Stimulated activated CD4-positive, alpha-beta T cell treated with anti-CD3 and anti-CD28 coated beads, Interleukin-1b, Interleukin-23, amount 100 ng/mL, for 24 hours (primary cell): ENCODE measurements at places on chromosomes 13 and 19.

- DNase-seq, result no peak
These were observed 54.4 kb downstream of the GNG7 start for GRCh38 chr19:2648099-2648498.

DNA sequence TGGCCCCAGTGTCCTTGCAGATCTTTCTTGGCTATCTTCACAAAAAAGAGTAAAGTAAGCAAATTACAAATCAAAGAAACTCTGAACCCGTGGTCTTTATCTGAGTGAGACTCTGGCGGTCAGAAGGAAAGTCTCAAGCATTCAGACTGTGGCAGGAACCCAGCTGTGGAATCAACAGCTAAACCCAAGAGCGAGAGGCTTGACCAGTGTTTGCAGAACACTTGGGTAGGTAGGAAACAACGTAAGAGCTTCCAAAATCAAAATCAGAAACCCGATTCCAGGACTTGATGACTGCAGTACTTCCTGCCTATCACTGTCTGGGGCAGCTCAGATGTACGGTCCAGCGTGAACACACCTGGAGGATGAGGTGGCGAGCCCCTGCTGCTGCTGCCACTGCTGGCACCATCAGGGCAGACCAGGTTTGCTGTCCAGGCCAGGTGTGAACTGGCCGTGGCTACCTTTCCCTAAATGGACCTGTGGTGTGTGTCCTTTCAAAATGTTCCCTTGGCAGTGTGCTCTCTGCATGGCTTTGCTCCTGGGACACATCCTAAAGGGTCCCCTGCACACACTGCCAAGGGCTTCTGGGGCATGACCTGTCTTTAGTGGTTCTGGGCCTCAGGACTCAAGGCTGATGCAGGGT lies 9.5 kb downstream of the TUBA3C start:
- no peak for DNase-seq

DNA sequence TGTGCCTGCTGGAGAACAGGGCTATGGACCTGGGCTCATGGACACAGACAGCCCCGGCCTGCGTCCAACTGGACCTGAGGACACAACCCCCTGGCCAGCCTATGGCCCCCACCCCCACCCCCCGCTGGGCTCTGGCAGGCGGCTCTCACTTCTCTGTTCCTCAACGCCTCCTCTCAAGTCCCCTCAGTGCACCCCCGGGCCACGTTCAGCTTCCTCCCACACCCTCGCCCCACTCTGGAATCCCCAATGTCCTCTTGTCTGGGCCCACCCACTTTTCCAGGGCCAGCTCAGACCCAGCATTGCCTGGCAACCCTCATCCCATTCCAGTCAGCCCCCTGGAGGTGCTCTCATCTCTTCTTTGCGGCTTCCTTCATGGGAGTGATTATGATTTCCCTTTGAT lies 130.2 kb upstream of the SPACA7 start:
- DNase-seq, result no peak

- DNase-seq, result no peak
These were observed 1.9 kb upstream of the CRX start for GRCh38 chr19:47819858-47820257.

GRCh38 chr19:12794196-12794941 lies 3.1 kb downstream of the JUNB start:
- no peak for DNase-seq

DNA sequence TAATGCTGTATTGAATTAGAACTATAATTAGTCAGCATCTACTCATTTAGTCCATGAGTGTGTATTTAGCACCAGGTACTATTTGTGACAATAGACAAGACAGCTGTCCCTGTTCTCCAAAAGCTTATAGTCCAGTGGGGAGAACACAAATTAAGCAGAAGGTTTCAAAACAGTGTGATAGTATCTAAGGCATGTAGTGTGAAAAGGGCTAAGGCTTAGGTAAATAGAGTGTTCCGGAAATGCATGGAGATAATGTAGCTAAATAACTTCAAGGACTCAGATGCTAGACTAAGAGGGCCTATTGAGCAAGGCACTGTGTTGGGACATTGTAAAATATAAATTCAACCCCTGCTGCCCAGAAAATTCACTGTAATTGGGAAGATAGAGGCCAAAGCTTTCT lies 144.1 kb upstream of the MIR17HG start:
- no peak for DNase-seq

- DNase-seq, result no peak
These were observed 2.6 kb upstream of the ZNF559 start for GRCh38 chr19:9321338-9321737.

GRCh38 chr13:79946556-79946955 lies 394.4 kb downstream of the SPRY2 start:
- no peak for DNase-seq

DNA sequence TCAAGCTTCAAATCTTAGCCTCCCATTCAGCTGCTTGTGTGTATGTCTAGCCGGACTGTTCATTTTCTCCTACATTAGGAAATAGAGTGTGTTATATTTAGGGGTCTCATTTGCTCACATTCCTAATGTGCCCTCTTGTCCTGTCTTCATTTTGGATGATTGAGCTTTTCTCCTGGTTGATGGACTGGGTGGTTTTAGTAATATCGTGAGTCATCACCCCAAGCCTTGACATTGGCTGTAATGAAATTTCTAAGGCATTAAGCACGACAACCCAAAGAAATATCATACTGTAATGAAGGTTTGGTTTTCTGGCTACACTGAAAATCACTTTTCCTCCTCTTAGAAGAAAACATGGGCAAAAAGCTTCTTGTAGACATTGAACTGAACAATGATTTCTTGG lies 110.7 kb upstream of the WASF3 start:
- DNase-seq, result no peak

GRCh38 chr19:30862876-30863275 lies 486.4 kb downstream of the TSHZ3 start:
- no peak for DNase-seq

- DNase-seq, result no peak
These were observed 44.8 kb upstream of the SERTM1 start for GRCh38 chr13:36629057-36629385.

DNA sequence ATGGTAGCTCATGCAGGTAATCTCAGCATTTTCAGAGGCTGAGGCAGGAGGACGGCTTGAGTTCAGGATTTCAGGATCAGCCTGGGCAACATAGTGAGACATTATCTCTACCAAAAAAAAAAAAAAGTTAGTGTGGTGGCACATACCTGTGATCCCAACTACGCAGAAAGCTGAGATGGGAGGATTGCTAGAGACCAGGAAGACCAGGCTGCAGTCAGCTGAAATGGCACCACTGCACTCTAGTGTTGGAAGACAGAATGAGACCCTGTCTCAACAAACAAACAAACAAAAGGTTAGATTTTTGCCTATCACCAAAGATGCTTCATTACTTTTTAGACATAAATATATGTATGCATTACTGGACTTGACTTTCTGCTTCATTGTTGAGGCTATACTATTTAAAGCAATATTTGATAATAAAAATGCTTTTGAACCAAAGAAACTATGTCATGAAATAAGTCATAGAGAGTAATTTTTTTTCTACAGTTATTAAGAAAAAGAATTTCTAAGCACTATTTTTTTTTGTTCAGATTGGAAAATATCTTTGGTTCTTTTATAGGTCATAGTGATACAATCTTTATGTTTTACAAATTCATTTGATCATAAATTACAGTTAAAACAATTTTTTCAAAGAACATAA lies 1180.1 kb upstream of the ATXN8OS start:
- no peak for DNase-seq

DNA sequence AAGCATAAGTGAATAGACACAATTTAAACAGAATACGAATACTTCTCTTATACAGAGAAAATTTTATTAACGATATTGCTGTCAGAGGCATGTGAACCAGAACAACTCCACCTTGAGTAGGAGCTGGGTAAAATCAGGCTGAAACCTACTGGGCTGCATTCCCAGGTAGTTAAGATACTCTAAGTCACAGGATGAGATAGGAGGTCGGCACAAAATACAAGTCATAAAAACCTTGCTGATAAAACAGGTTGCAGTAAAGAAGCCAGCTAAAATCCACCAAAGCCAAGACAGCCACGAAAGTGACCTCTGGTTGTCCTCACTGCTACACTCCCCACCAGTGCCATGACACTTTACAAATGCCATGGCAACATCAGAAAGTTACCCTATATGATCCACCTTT lies 49.2 kb upstream of the TRPC4 start:
- DNase-seq, result no peak

DNA sequence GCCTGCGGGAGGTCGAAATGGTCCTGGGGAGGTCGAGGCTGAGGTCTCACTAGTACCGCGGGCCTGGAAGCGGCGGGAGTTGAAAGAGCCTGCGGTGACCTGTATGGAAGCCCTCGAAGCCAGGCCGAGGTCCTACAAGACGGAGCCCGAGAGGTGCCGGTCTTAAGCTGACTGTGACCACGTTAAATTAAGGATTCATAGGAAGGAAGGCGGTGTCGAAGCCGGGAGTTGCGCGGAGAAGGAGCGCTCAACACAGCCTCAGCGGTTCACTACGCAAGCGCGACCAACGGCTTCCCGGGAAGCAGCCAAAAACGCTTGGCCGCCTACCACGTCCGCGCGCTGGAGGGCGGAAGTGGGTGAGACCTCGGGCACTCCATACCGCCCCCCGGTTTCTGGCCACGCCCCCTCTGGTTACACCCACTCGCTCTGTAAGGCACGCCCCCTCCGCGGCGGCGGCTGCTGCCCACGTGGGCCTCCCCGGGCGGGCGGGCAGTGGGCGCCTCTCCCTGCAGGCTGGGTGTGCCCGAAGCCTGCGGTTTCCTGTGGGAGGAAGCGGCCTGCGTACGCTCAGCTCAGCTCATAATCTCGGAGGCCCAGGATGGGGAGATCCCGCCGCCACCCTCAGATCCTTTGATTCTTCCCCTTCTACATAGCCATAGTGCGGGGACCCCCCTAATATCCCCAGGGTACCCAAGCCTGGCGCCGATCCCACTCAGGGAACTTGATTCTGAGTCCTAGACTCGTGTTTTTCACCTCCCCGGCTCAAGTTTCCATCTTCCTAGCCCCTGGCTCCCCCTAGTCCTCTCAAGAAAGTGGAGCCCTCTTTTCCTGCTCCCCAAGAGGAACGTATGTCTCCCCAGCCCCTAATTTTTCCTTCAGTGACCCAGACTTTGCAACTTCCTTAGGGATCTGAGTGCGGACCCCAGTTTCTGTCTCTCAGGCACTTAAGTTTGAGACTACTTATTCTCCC lies 3.4 kb upstream of the EMP3 start:
- DNase-seq, result peak; percentile 96

DNA sequence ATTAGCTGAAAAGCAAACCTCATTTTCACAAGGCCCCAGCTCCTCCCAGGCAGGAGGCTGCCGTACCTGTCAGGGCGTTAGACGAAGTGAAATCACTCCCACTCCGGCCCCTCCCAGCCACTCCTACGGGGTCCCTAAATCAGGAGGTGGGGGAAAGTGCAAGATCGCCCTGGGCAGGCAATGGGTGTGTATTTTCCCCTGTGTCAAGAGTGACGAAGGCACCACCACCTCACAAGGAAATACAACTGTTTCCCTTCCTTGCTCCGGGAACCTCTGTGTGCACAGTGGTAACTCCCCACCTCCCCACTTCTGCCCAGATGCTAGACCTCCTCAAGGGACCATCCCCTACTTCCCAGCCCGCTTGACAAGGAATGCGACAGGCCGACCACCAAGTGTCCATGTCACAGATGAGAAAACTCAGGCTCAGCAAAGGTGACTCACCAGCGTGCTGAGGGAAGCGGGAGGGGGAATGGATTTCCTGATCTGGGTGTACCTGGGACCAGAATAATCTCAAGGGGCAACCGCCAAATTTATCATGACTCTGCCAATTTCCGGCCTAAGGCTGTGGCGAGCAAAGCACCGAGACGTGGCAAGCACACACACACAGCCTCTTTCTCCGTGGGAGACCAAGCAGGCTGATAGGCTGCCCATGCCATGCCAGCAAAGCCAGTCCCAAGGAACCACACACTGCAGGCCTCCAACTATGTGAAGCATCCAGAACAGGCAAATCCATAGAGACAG lies 7.3 kb downstream of the PPP6R1 start:
- DNase-seq, result no peak

DNA sequence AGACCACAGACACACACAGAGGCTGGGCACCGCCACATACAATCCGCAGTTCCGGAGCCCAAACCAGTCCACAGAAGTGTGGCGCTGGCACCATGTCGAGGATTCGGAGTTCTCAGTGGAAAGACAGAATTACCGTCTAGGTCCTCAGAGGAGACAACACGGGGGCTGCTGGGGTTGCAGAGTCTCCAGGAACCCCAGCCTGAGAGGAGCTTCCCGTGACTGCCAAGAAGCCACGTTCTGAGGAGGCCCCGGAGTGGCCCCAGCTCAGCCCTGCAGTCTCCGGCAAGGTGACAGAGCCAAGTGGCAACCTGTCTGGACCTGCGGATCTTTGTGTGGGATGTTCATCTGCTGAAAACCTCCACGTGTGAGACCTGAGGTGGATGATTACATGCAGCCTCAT lies 7.3 kb upstream of the ADPRHL1 start:
- no peak for DNase-seq

GRCh38 chr19:5130371-5131030 lies 161.6 kb downstream of the KDM4B start:
- DNase-seq, result peak; percentile 12

DNA sequence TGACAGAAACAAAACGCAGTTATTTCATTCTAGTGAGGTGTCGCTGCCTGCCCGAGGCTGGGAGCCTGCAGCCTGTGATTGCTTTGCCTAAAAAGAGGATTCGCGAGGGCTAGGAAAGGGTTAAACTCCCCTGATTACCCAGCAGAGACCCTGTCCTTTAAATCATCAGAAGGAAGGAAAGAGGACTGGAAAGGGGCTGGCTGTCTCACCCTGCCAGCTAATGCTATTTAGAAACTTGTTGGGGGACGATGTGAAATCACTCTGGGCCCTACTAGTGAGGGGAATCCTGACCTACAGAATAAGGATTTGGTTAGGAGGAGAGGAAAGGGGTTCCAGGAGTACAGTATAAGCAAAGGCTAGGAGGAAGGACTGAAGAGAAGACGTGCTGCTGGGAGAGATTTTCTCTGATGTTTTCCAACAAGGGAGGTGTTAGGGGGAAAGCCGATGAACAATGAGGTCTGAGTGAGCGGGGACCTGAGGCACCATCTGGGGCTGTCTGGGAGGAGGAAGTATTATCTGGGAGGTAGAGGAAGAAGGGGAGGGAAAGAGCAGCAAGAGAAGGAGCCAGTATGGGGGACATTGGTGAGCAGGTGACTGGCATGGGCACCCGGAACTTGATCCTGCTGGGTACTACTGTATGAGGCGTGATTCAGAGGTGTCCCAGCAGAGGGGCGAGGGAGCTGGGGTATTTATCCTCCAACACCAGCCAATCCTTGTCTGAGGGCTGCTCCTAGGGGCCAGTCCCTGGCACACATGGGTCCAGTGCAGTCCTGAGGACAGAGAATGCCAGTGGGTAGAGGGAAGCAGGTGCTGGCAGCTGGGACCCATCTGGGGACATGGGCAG lies 55.7 kb upstream of the PTPRS start:
- DNase-seq, result no peak

DNA sequence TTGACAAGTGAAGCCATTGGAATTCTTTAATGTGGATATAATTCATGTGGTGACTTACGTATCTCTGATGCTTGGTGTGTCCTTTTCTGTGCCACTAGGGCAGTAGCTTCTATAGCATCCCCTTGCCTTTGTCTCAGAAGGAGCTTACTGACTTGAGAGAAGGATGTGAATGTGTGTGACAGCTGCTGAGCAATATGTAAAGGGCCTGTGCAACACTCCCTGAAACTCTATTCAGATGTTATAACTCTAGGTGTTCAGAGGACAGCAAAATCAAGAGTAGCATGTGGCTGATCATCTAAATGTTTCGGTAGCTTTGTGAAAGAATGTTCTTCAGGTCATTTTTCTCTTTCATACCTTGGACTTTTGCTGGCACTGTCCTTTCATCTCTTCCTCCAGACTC lies 189.5 kb downstream of the LMO7 start:
- DNase-seq, result no peak
